ENCODE measurements at places on chromosomes 1 and 21.

- no peak for DNase-seq
Observed at GRCh38 chr1:31980835-31981455, 32.7 kb upstream of the KHDRBS1 start.

DNA sequence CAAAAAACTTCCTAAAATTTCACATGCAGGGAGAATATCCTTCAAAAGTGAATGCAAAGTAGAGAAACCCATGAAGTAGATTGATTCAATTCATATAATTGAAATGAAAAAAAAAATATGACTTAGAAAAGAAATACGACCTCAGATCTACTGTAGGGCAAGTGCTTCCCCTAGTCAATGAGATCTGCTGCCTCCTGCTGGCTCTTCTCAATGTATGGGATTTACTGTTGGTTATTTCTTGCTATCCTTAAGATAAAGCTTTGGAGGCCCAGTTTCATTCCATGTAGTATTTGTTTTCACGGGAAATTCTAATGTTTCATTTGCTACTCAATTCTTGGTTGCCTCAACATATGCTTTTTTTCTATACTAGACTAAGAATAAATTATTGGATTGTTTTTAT lies 46.2 kb downstream of the ZNF648 start:
- DNase-seq: no peak

DNA sequence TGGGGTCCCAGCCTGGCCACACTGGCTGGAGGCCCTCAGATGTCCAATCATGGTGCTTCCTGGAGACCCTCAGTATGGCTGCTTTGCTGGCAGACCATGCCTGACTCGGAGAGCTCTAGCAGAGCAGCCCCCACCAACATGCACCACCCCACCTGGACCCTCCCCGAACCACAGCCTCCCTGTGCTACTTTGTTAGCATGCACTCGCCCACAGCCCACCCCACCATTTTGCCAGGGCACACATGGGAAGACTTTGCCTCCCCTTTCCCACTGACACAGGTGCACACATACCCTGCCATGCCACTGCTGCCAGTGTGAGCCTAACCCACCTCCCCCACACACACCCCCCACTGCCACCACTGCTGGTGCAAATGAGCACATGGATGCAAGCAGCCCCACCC lies 497.5 kb upstream of the PBX1 start:
- no peak for DNase-seq

DNA sequence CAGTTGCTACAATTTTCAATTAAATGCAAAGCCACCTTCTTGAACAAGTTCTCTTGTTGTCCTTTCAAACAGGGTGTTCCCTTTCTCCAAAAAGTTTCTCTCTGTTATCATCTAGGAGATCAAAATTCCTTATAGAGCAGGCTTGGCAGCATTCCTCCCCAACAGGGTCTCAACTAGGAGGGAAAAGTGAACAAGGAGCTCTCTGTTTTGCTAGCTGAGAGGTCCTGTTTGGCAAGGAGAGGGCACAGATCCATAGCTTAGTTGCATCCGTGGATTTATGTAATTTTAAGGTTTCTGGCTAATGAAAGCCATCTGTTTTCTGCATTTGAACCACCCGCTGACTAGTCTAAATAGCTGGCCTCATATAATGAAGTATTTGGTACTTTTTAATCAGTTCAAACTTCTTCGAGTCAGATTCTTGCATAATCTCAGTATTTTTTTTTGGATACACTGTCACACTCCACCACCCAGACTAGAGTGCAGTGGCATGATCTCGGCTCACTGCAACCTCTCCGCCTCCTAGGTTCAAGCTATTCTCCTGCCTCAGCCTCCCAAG lies 54.0 kb downstream of the APP start:
- DNase-seq: peak; percentile 58

GRCh38 chr1:237197470-237198425 lies 155.8 kb downstream of the RYR2 start:
- DNase-seq: no peak

DNA sequence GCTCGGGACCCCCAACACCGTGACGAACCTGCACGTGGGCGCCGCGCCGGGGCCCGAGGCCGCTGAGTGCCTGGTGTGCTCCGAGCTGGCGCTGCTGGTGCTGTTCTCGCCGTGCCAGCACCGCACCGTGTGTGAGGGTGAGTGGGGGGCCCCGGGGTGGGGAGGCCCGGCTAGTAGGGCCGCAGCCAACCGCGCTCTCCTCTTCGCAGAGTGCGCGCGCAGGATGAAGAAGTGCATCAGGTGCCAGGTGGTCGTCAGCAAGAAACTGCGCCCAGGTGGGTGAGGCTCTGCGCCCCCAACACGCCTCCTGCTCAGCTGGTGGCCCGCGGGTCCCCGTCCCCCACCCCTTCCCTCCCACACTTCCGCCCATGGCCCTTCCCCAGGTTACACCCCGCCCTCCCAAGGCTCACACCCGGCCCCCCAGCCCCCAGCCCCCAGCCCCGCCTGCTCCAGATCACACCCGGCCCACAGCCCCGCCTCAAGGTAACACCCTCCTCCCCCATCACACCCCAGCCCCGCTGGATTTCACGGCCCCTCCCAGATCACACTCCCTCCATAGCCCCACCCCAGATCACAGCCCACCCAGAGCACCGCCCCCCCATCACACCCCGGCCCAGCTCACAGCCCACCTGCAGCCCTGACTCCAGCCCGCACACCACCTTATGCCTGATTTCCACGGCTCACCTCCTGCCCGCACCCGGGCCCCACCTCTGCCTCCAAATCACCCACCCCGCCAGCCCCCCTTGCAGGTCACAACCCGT lies 2.4 kb upstream of the MMP23B start:
- DNase-seq: peak; percentile 86

- DNase-seq: peak; percentile 18
Observed at GRCh38 chr1:31064111-31064717, 1.3 kb downstream of the PUM1 start.

- no peak for DNase-seq
Observed at GRCh38 chr1:16138772-16139221, 17.1 kb downstream of the EPHA2 start.

GRCh38 chr1:89831462-89832120 lies 10.8 kb downstream of the LRRC8D start:
- DNase-seq: peak; percentile 63

- DNase-seq: no peak
Observed at GRCh38 chr1:63112155-63112900, 210.0 kb upstream of the FOXD3 start.

GRCh38 chr21:39096754-39097153 lies 86.5 kb downstream of the PSMG1 start:
- peak; percentile 26 for DNase-seq

GRCh38 chr1:46065405-46065804 lies 67.0 kb downstream of the PIK3R3 start:
- DNase-seq: peak; percentile 7

DNA sequence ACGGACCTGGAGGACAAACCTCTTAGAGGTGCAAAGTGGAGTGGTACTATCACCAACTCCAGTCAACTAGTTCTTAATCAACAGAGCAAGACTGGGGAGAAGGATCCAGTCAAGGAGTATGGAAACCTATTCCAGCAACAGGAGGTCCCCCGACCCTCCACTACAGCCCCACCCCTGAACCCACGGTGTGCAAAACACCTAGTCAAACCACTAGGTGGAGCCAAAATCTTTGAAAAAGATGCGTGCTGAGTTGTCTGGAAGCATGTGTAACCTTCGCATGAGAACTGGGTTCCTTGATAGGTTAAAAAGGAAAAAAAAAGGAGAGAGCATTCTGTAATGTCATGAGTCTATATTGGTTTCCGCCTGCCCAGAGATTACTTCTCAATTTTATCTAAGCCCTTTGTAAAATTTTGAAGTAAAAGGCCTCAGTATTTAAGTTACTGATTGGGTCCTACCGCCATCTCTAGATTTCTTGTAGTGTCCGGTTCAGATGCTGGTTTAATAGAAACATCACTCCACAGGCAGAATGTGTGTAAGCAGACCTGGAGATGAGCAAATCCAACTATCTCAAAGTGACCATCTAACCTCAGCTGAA lies 81.9 kb upstream of the HAO2 start:
- peak; percentile 54 for DNase-seq
